ENCODE measurements at places on chromosomes 7 and 10.

GRCh38 chr7:139914306-139915267 is 85.5 kb downstream of the TBXAS1 start:
- no peak for DNase-seq

GRCh38 chr10:113430634-113431397 is 122.0 kb upstream of the HABP2 start:
- no peak for DNase-seq

DNA sequence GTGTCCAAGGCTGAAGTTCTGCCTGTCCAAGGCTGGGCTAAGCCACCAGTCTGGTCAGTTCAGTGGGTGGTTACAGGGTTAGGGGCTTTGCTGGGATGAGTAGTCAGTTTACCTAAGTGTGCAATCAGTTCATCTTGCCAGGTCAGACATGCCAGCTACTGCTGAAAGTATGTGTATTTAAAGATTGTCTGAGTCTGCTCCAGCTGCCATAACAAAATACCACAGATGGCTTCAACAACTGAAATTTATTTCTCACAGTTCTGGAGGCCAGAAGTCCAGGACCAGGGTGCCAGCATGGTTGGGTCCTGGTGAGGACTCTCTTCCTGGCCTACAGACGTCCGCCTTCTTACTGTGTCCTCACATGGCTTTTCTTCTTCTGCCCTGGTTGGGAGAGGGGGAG is 52.4 kb upstream of the TNS3 start:
- no peak for DNase-seq

- peak; percentile 53 for DNase-seq
These were observed 11.6 kb upstream of the PPIF start for GRCh38 chr10:79335470-79336235.

GRCh38 chr7:101970801-101971200 is 153.4 kb downstream of the CUX1 start:
- DNase-seq, result no peak

GRCh38 chr7:97430006-97430405 is 301.9 kb upstream of the TAC1 start:
- DNase-seq, result no peak

GRCh38 chr10:98391578-98391991 is 23.4 kb downstream of the PYROXD2 start:
- DNase-seq, result no peak

Data from liver (tissue), 10 donors.